CD8-positive, alpha-beta memory T cell (primary cell): ENCODE measurements at places on chromosomes 7 and 10. TPM values are rescaled to one million over a fixed set of nuclear protein-coding genes. Genes with fewer than 3 reads are reported as not detected.

RNLS gene
- 4.6 TPM for total RNA-seq

DNA sequence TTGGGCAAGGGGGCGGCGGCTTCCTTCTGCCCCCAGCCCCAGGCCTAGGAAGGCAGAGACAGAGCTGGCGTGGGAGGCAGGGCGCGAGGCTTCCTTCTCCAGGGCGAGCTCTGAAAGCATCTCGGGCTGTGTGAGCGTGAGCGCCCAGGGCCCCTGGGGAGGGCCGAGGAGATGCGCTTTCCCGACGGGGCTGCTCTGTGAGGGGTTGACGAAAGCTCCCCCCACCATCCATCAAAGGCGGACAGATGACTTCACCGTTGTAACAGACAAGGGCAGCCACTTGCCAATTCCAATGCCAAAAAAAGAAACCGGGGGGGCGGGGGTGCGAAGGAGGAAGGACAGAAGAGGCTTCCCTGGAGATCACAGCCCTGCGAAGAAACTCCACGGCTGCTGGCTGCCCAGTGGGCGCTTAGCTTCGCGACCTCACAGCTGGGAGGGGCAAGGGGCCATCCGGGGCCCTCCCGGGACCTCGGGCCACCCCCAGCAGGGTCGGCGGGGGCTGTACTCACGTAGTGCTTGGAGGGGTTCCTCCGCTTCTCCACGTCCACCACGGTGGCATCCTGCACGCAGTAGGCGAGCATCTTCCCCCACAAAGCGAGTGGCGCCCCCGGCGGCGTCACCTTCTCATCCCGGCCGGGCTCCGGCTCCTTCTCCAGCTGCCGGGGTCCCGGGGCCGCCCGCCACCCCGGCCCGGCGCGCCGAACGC is 537 bp downstream of the SH3PXD2A start:
- peaks cover 17% of the 10 kb centered on the region for H3K27me3 ChIP-seq
- H3K4me3 ChIP-seq = no peak overlapping the region
- H3K36me3 ChIP-seq = no peaks in the 10 kb centered on the region
- H3K4me1 ChIP-seq = peaks cover 12% of the 10 kb centered on the region

- H3K27me3 ChIP-seq = no peaks in the 10 kb centered on the region
- H3K36me3 ChIP-seq = no peaks in the 10 kb centered on the region
- no peaks in the 10 kb centered on the region for H3K4me1 ChIP-seq
- DNase-seq = no peak
- no peak overlapping the region for H3K4me3 ChIP-seq
These were observed 26.7 kb downstream of the FRMD4A start for GRCh38 chr10:14304046-14304445.

DNA sequence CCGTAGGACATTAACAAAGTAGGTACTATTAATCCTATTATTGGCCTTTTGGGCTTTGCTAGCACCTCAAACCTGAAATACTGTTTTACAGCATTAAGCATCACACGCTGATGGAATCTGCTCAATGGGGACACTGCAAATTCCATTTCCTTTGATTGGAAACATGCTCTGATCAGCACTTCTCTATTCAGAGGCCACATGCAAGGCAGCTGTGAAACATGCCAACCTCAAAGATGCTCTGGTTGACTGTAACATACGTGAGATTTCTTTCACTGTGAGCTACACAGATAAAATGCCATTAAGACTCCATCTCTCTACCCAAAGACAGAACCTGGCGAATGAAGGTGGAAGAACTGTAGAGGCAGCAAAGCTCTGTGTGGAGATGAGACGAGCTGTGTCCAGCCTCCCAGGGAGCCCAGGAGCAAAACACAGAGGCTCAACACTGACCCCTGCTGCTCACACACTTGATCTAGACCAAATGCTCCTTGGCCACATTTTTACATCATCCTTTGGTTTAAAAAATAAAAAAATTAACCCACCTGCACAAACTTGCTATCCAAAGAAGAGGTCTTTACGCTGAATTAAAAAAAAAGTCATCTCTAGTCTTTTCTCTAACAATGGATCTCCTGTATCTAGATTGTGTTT is 8.0 kb downstream of the RSU1 start:
- H3K4me3 ChIP-seq = no peak overlapping the region
- no peaks in the 10 kb centered on the region for H3K27me3 ChIP-seq
- H3K36me3 ChIP-seq = no peaks in the 10 kb centered on the region
- DNase-seq = no peak
- H3K27ac ChIP-seq = no peak overlapping the region
- H3K4me1 ChIP-seq = no peaks in the 10 kb centered on the region
